ENCODE measurements at places on chromosomes 4 and X.

DNA sequence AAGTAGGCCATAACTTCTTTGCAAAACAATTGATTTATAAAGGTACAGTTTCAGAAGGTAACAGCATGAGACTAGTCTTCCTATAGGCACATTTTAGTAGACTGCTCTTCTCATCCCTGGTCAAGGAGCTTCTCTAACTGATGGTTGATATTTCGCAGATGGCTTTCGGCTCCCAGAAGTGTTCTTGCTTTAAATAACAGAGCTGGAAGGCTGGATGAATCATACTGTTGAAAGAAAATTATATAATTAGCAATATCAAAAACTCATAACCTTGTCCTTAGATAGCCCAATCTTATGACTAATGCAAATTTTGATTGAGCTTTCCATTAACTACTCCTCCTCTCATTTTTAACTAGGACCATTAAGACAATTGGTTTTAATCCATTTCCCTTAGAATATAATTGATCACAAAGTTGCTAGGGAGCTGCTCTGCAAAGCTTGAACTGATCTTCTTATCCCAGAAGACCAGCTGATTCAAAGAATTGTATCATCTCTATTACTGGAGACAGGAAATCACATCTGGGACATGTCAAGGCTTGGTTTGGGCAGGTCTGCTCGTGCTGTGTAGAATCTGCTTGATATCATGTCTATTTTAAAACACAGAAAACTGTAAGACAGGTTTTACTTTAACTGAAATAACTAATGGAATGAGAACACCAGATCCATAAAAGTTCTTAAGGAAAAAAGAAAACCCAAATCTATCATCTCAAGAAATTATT lies 38.6 kb downstream of the CENPU start:
- no peak for DNase-seq

DNA sequence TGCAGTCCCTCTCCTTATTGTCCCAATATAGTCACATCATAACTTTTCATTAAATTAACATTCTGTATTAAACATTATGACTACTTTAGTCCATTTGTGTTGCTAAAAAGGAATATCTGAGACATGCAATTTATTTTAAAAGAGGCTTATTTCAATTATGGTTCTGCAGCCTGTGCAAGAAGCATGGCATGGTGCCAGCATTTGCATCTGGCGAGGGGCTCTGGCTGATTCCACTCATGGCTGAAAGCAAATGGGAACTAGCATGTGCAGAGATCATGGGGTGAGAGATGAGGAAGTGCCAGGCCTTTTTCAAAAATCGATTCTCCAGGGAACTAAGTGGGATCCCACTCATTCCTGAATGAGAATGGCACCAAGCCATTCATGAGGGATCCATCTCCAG lies 476.3 kb upstream of the RPS6KA3 start:
- no peak for DNase-seq

DNA sequence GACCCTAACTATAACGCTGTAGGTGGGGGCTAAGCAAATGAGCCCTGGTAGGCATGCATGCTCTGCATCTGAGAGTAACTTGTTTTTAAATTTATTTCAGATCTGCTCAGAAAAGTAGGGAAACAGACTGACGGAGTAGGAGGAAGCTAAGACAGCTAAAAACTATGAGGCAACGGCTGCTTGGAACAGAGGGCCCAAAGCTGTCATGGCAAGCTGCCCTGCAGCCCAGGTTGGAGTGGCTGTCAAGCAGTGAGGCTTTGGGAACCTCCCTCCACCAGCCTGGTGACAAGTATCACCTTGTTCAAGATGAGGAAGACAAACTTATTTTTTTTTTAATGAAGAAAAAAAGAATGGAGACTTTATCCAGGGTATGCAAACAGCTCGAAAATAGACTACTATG lies 439.8 kb downstream of the NLGN4X start:
- no peak for DNase-seq

GRCh38 chr4:40871695-40872250 lies 122.0 kb downstream of the NSUN7 start:
- DNase-seq = no peak

GRCh38 chr4:1789552-1789951 lies 3.5 kb upstream of the FGFR3 start:
- DNase-seq = no peak

DNA sequence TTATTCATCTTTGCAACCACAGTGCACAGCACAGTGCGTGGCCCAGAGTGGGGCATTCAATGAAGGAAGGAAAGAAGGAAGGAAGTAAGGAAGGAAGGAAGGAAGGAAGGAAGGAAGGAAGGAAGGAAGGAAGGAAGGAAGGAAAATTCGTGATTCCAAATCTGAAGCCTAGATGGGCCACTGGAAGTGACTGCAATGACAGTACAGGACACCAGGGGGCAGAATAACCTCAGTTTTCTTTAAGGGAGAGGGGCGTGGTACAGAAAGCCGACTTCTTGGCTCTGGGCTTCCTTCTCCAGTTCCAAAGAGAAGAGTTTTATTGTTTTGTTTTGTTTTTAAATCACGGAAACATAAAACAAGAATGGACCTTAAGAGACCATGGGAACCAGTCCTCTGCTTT lies 47.8 kb downstream of the APLN start:
- peak; percentile 81 for DNase-seq

DNA sequence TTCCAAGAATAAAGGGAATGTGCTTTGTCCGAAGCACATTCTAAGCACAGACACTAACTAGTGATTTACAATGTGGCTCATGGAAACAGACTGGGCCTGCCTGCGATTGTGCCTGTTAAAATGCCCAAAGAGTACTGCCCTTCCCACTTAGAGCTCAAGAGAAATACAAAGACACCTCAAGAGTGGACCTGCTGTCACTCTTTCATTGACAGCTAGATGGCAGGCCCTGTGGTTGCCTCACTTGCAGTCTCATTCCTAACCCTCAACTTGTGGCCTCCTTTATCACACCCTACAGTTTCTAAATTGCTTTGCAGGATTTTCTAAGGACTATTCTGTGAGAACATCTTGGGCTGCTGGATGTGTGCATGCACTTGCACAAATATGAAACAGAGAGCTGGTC lies 331.0 kb upstream of the EMCN start:
- DNase-seq = no peak

GRCh38 chr4:168437192-168437943 lies 42.9 kb downstream of the DDX60L start:
- no peak for DNase-seq

DNA sequence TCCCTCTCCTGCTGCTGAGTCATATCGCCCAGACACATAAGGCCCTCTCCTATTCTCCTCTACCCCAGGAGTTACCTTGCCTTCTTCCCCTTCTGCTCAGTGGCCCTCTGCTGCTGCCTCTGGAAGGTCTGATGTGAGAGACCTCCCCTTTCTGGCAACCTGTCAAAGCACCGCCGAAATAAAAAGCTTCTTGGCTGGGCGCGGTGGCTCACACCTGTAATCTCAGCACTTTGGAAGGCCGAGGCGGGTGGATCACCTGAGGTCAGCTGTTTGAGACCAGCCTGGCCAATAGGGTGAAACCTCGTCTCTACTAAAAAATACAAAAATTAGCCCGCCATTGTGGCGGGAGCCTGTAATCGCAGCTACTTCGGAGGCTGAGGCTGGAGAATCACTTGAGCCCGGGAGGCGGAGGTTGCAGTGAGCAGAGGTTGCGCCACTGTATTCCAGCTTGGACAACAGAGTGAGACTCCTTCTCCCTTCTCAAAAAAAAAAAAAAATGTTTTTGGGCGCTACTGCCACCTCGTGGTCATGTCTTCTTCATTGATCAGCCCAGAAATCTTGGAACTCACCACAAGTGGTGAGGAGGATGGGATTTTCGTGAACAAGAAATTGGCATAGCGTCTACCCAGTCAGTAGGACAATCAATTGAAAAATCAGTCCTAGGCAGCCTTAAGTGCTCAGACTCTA lies 8.6 kb upstream of the ZXDA start:
- DNase-seq = peak; percentile 11

DNA sequence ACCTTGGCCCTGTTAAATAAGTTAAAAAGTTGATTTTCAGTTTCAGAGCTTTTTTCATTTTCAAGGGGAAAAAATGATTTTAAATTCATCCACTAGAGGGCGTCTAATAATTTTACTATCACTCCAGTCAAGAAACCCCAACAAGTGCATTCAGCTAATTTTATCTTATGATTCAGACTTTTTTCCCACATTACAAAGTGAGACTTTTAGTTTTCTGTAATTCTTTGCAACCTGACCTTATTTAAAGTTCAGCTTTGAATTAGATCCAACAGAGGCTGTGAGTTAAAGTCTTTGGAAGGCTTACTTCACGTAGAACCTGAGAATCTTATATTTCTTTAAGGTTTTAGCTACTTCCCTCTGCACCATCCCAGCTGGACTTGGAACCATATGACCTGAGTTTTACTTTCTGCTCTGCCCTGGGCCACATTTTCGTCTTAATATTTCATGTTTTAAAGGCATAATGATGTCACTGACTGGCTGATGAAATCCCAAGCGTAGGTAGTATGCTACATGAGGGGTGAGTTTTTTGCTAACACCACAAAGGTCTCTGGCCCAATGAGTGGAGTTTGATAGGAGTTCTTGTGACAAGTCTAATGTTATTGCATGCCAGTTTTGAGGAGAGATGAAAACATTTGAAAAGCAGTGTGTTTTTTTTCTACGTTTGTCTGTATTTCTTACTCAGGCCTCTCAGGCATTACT lies 7.2 kb downstream of the GNRHR start:
- peak; percentile 42 for DNase-seq

- DNase-seq = no peak
Measured at GRCh38 chr4:128675083-128675482, 134.4 kb upstream of the JADE1 start.

DNA sequence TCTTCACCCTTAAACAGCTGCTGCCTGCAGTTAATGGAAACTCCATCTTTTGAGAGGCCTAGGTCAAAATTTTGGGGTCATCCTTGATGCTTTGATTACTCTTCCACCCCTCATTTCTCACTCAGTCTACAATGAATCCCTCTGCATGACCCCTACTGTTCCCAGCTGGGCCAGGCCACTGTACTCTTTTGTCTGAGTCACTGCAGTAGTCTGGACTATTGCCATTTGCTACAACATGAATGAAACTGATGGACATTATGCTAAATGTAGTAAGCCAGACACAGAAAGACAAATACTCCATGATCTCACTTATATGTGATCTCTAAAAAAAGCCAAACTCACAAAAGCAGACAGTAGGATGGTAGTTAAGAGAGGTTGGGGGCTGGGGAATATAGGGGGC lies 28.3 kb downstream of the STK32B start:
- DNase-seq = no peak

- no peak for DNase-seq
Measured at GRCh38 chr4:128813965-128814364, 4.5 kb downstream of the JADE1 start.

- DNase-seq = no peak
Measured at GRCh38 chr4:86184901-86185285, 175.0 kb downstream of the MAPK10 start.

- DNase-seq = no peak
Measured at GRCh38 chrX:1720836-1721235, 106.0 kb downstream of the ASMT start.
